Effector memory CD4-positive, alpha-beta T cell (primary cell): ENCODE measurements at places on chromosomes 13 and 19.

DNA sequence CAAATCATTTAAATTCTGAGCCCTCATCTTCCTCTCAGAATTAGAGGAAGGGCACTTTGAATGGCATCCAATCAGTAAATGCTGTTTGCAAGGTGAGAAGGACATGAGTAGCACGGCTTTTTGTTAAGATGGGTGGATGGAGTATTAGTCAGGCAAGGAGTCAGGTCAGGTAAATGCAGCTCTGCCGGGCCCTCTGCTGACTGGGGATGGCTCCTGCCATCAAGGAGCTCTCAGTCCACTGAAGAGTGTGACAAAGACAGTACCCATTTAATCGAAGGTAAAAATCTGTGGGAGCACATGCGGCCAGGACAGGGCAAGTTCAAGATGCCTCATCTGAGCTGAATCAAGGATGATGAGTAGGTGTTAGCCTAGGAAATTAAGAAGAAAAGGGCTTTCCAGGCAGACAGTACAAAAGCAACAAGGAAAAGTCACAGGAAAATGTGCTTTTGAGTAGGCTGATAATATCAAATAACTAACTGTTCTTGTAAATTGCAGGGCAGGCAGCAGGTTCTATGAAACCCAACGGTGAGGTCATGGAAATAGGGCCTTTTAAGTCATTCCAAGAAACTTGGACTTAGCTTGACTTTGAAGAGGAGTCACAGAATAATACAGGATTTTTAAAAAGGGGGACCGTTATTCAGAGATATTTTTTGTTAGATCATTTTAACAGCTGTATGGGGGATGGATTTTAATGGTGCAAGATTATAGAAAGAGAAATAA lies 670.5 kb upstream of the ARGLU1 start:
- DNase-seq: no peak

DNA sequence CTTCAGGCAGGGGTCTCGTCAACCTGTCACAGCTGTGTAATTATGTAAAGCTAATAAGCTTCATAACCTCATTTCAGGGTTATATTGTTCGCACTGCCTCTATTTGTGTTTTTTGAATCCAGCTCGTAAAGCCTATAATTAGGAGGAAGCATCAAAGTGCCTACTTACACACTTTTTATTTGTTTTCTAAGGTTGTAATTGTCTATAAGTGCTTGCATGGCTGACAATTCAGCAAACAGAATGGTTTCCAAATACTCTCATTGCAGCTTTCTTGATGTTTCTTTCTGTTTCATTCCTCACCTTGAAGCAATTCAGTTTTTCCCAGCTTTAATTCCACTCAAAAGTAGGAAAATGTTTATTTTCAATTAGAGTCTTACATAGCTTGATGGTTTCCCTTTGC lies 336.3 kb downstream of the HS6ST3 start:
- no peak for DNase-seq

DNA sequence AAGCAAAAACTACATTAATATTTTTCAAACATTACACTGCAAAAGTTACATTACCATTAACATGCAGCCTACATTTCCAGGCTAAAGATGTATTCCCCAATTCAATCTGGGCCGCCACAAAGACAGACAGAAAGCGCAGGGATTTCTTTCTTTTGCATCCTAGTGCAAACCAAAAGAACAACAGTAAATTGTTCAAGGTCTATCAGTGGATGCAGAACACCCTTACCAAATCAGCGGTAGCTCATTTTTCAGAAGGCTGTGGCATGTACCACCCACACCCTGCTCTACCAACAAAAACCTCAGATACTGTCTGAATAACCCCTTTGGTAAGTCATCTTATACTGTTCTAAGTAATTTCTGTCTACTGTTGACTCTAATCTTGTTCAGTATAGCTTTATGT lies 3.6 kb downstream of the TPT1 start:
- DNase-seq: no peak

- DNase-seq: peak; percentile 9
These were observed 75.9 kb downstream of the ESD start for GRCh38 chr13:46721054-46721453.

GRCh38 chr13:112333756-112334543 lies 42.2 kb upstream of the SPACA7 start:
- no peak for DNase-seq

DNA sequence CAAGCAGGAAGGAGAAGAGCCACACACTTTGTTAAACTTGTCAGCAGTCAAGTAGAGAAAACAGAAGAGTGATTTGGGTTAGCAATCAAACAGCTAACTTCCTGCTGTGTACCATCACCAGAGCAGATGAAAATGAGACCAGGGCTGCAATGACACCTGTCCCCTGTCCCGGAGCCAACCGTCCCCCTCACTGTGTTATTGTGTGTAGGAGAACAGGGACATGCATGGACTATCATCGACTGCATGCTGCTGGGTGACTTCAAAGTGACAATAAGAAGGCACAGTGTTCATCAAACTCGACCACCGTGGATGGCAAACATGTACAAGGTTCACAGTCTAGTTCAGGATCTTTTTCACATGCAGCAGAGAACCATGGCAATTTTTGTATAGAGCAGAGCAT lies 94.0 kb upstream of the SLC15A1 start:
- no peak for DNase-seq

- DNase-seq: no peak
These were observed 29.9 kb upstream of the FBXL3 start for GRCh38 chr13:77056886-77057285.

GRCh38 chr13:104318121-104318520 lies 1251.9 kb upstream of the SLC10A2 start:
- no peak for DNase-seq

DNA sequence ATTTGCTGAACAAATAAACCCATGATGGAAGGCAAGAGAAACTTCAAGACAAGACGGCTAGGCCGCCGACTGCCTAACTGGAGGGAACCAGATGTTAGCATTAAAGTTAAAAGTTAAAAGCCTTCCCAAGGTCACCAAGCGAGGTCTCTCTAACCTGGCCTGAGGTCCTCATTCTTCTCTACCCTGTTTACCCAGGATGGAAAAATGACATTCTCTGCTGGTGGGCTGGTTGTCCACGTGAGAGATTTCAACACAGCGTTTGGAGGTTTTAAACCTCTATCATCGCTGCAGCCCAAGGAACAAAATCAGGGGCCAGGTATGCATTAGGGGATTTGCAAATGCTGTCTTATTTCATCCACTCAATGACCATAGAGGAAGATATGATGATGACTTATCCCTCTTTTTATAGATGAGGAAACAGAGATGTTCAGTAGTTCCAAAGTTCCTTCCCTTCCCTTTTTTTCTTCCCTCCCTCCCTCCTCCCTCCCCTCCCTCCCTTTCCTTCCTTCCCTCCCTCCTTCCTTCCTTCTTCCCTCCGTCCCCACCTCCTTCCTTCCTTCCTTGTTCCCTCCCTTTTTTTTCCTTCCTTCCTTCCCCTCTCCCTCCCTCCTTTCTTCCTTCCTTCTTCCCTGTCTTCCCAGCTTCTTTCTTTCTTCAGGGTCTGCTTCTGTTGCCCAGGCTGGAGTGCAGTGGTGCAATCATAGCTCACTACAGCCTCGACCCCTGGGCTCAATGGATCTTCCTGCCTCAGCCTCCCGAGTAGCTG lies 79.7 kb downstream of the INSR start:
- no peak for DNase-seq

DNA sequence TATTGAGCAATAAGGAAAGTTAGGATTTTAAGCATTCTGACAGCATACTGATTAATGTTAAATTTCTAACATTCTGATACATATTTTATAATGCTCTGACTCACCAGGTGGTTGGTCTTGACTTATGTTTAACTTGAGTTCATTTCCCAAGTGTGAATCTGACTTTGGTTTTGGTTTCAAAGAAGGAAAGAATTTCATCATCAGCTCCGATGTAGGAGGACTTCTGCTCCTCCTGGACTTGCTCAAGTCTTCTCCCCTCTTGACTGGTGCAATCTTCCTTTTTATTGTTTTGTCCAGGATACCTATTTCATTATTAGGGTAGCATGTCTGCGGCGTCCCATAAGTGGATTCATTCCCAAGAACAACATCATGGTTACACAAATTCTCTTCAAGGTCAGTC lies 141.3 kb downstream of the RNF17 start:
- no peak for DNase-seq

DNA sequence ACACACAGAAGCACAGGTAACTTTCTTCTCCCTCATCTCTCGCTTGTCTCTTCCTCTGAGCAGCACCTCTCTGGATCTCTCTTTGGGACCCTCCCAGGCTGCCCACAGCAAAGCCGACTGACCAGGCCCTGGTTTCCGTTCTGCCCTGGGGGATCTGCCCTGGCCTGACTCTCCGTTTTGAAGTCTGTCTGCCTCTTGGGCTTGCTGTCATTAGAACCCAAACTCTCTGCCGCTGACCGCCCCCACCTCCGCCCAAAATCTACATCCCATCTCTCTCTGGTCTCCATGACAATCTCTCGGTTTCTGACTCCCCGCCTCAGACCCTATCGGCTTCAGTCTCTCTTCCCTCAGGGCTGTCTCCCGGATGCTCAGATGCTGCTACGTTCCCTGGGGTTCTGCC lies 6.9 kb downstream of the KCNC3 start:
- DNase-seq: no peak

- DNase-seq: no peak
These were observed 37.7 kb downstream of the ACSBG2 start for GRCh38 chr19:6173190-6173589.

- no peak for DNase-seq
These were observed 28.7 kb downstream of the PDE4A start for GRCh38 chr19:10449037-10449436.

DNA sequence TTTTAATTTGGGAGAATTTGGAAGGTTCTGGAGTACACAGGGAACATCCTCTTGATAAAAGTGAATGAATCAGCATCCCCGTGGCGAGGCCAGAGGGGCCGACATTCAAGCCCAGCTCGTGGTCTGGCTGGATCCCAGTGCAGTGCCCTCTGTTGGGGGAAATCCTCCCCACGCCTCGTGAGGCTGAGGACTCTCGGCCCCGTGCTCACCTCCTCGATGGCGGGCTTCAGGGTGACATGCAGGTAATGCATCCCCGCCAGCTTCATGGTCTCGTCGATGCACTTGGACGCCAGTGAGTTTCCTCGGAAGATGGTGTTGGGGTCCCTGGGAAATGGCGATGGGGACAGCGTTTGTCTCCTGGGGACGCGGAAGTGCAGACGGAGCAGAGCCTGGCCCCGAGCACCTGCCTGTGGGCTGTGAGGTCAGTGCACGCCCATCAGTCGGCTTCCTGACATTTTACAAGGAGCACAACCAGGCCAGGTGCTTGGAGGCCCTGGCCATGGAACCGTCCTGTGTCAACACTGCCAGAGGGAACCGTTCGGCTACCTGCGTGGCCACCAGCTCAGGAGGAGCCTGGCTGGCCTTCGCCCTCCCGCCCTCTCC lies 43.3 kb upstream of the C13orf46 start:
- no peak for DNase-seq

- no peak for DNase-seq
These were observed 13.4 kb downstream of the ZNF607 start for GRCh38 chr19:37706052-37706605.

DNA sequence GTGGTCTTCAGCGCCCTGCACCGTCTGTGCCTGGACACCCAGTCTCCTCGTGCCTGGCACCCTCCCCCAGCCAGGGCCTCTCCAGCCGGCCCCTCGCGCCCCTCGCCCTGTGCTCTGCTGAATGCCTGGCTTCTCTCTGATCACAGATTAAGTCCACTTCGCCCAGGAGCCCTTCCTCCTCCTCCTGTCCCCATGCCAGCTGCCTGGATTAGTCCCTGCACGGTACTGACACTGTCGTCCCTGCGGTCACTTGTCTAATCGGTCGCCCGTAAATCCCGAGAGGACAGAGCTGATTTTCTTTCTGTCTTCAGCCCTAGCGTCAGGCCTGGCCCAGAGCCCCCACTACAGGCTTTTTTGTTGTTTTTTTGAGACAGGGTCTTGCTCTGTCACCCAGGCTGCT lies 6.6 kb downstream of the THOP1 start:
- no peak for DNase-seq

DNA sequence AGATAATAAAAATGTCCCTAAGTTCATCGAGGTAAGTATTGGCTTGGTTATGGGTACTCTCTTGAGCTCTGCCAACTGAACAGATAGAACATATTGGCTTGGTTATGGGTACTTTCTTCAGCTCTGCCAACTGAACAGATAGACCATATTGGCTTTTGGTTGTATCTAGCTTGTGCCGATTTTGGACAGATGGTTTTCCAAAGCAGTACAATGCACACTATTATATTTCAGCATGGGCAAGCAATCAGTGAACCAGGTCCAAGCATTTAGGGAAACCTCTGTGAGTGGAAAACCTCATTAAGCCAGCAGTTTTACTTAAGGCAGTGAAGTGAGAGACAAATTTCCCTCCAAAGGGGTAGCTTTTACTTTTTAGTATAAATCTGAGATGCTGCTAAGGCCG lies 1440.5 kb upstream of the SPRY2 start:
- DNase-seq: no peak

- no peak for DNase-seq
These were observed 28.0 kb downstream of the MAB21L1 start for GRCh38 chr13:35448465-35448864.

- no peak for DNase-seq
These were observed 116.3 kb upstream of the SOX1 start for GRCh38 chr13:111950697-111951096.

DNA sequence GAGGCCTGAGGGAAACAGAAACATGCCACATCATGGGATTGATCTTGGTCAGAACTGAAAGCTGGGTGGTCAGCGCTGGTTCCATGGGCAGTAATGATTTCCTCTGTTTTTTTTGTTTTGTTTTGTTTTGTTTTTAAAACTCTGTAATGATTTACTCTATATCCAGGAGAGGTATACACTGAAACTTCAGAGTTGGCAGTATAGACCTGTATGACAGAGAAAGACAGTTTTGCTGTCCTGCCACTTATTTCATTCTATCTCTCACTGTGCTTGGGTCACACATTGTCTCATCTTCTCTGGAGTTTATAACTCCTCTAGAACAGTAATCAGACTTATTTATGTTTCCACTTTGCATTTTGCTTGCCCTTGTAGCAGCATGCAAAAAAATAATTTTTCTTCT lies 105.1 kb upstream of the SLITRK1 start:
- DNase-seq: no peak

GRCh38 chr19:45119582-45119981 lies 26.6 kb downstream of the PPP1R37 start:
- no peak for DNase-seq

GRCh38 chr13:112053744-112054615 lies 13.0 kb upstream of the SOX1 start:
- DNase-seq: no peak

GRCh38 chr13:91426913-91427312 lies 28.5 kb downstream of the GPC5 start:
- no peak for DNase-seq

GRCh38 chr13:32748305-32748704 lies 162.1 kb downstream of the PDS5B start:
- no peak for DNase-seq

DNA sequence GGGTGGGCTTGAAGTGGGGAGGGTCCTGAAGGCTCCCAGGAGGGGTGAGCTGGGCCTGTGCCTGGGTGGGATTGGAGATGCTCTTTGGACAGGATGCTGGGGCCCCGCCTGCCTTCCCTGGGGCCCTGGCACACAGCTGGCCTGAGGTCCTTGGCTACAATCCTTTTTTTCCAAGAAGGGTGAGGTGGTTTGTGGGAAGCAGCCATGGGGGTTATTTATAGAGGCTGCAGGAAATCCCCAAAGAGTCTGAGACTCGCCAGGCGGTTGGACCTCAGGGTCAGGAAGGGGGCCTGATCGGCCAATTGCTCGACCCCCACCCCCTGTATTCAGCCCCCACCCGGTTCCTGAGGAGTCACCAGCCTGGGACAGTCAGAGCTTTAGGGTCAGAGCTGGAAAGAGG lies 10.0 kb downstream of the GTPBP3 start:
- DNase-seq: no peak
